Fibroblast of skin of right biceps (primary cell): ENCODE measurements at places on chromosomes 7 and 10.
A peak's percentile ranks its signal among the peaks of the same experiment; 100 is the strongest.

GRCh38 chr7:151851782-151852181, 25.1 kb downstream of the PRKAG2 start:
- no peak for DNase-seq

DNA sequence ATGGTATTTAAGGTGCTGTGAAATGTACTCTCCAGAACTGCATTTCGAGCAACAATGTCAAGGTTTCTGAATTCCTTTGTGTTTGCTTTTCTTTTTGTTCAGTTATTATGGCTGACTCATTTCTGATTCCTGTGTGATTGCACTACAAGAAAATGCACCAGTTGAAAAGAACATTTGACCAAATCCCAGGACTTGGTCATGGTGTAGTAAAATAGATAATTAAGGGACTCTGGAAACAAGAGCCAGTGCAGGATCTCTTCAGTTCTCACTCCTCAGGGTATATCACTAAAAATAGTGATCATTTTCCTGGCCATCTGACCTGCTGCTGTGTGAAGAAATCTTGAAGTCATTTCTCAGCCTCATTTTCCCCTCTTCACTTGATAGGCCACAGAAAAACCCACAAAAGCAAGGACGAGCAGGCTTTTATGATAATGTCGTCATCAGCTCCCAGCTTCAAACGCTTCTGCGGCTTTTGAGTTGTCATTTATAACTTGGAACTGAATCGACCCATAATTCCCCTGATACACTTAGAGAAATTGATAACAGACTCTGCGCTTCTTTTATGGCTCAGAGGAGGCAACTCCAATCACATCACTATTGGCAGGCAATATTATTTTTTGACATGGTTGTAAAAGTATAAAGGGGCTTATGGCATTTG, 274.7 kb downstream of the HDAC9 start:
- peak; percentile 91 for DNase-seq

GRCh38 chr10:93125966-93126365, 52.3 kb downstream of the CYP26A1 start:
- DNase-seq: no peak

DNA sequence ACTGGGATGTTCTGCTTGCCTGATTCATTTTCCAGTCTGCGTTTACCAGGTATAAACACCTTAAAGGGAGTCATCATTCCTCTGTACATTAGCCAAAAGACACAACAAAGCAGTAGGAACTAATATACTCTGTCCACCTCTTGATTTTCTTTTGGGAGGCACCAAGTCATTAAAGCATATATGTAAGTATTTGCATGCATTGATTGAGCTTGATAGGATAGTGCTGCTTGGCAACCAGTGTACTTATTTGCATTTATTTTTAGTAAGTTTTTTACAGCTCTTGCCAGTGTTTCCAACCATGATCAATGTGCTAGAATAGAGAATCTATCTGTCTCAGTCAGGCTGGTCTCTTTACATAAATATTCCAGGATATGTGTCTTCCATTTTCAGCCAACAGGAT, 353.3 kb upstream of the SEMA3C start:
- no peak for DNase-seq

DNA sequence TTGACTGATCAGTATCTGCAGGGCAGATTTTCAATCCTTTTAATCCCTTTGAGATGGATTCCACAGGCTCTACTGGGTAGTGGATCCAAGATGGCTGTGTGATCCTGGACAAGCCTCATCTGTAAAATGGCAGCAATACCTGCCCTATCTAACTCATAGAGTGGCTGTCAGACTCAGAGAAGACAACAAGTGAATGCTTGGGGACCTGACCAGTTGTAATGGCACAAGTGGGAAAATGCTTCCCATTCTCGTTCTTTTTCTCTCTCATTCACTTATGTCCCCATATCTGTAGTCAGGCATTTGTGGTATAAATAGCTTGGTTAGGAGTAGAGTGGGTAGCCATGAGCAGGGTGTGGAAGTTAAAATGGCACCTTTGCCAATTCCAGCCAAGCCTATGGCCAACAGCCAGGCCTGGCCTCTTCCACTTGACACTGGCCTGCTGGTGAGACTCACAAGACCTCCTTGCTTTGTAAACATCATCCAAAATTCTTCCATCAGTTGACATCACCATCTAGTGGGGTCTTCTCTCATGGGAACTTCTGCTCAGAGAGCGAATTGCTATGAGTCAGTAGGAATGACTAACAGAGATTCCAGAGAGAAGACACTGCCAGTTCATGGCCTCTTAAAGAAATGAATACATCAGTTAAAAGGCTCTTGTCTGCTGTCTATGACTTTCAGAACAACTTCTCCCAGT, 150.1 kb downstream of the PLPP4 start:
- peak; percentile 89 for DNase-seq

- DNase-seq: no peak
Measured at GRCh38 chr7:132262160-132262470, 314.2 kb downstream of the PLXNA4 start.

- no peak for DNase-seq
Measured at GRCh38 chr10:14742815-14743214, 31.9 kb downstream of the FAM107B start.

DNA sequence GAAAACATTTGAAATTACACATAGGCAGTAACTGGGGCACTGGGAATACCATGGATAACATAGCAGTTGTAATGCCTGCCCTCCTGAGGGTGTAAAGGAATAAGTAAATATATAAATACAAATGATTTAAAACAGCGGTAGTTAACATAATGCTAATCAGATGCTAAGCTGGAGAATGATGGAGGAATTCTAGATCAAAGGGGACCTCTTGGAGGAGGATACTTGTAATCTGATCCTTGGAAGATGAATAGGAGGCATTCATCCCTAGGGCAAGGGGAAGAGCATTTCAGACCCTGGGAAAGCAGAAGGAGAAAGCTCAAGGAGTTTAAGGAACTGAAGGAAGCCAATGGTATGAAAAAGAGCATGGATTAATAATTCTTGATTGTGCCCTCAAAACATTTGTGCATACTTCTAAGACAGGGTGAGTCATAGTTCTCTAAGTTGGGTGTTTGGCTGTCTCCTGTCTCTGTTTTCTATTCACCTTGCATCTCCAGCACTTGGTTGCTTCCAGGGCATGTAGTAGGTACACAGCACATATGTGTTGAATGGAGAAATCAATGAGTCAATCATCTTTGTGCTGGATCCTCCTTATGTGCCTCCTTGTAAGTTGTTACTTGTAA, 54.8 kb upstream of the PLPP4 start:
- DNase-seq: peak; percentile 57

GRCh38 chr10:97690133-97690532, 3.1 kb upstream of the AVPI1 start:
- no peak for DNase-seq

DNA sequence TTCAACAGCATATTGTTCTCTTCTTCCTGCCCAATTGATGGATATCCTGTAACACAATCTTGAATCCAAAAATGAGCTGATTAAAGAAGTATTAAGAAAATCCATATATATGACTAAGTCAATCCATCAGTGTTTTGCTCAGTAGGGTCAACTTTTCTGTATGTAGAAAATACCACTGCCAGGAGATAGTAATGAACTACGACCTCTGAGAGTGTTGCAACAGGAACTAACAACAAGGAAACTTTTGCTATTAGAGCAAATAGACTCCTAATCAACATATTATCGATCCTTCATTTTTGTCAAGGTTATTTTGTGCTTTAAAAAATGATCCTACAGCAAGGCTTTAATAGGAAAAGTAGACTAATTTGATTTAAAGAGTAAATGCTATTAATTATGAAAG, 405.3 kb upstream of the ETV1 start:
- DNase-seq: no peak

DNA sequence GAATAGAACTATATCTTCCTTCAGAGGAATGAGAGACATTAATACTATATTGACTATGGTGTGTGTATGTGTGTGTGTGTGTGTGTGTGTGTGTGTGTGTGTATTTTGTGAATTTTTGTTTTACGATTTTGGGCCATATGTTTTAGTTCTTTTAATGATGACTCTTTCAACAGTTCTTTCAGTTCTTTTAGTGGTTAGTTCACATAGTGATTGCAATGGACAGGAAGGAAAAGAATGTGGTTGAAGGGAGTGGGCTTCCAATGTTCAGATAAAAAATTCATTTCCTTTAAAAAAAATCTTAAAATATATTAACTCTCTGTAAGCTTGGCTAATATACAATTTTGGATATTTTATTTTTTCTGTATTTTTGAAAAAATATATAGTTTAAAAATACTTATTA, 315.7 kb upstream of the DGKB start:
- DNase-seq: no peak

DNA sequence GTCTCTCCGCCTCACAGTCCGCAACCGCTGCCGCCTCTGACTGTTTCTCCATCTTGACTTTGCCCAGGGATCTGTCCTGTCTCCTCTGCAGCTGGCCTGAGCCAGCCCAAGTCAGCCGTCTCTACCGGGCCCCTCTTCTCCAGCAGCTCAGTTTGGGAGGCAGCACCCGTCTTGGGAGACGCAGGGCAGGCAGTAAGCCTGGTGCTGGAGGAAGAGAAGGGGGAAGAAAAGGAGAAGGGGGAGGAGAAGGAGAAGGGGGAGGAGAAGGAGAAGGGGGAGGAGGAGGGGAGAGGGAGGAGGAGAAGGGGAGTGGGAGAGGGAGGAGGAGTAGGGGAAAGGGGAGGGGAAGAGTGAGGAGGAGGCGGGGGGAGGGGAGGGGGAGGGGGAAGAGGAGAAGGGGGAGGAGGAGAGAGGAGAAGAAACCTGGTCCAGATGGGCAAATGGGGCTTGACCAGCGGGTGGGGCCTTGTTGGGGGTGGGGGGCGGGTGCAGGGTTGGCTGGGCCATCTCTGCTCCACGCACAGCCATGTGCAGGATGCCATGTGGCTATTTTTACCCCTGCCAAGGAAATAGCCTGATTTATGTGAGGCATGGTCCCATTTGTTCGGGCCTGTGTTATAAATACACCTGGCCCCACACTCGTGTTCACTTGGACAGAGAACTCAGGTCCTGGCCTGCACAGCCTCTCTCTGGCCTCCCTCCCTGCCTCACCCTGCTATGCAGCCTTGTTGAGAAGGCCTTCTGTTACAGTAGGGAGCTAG, 35.9 kb upstream of the FZD9 start:
- no peak for DNase-seq

DNA sequence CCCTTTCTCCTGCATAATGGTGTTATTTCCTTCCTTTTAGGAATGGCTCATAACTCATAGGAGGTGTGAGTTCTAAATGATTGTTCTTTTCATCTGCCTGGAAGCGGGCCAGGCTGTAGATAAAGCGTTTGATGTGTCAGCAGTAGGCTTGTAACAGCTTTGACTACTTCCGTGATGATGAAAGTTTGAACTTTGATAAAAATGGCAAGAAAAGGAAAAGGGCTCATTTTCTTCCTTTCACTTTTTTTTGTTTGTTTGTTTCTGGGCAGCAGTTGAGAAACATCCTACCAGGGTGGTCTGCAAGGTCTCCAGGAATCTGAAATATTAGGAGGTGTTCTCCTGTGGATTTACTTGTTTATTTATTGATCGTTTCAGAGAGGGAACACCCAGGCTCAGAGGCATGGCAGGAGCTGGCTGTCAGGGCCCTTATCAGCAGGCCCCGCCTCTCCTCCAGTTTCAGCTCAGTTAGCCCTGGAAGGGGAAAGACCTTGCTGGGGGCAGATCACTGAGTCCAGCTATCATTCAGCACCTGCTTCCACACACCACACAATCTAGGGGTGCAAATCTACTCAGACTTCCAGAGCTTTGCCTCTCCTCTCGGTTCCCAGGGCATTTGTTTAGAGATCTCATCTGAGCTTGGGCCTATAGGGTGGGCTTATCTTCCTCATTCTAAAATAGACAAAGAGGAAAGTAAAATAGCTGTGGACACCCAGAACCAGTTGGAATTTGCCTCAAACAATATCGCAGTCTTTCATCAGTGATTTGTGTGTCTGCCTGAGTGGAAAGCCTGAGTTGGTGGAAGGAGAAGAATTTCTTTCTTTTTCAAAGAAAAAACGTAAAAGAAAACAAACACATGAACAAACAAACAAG, 130.9 kb downstream of the BMPER start:
- DNase-seq: peak; percentile 58

GRCh38 chr10:74926791-74927585, 100.6 kb downstream of the KAT6B start:
- DNase-seq: no peak
